ENCODE measurements at places on chromosomes 2 and 18.
A peak's percentile ranks its signal among the peaks of the same experiment; 100 is the strongest.

- DNase-seq = no peak
These were observed 39.2 kb downstream of the MREG start for GRCh38 chr2:215973954-215974699.

DNA sequence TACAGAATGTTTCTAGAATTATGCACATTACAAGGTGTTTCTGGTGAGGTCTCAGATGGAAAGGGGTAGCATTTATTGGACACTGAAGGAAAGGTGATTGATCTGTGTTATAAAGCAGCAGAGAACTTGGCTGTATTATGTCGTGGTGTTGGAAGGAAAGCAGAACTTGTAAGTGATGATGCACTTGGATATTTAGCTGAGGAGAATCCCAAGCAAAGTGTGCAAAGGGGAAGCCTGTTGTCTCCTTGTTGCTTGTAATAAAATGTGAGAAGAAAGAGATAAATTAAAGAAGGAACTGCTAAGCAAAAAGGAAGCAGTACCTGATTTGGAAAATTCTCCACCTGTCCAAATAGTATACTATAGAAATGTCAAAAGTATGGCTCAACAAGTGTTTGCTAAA is 12.2 kb upstream of the SCYGR5 start:
- DNase-seq = no peak

DNA sequence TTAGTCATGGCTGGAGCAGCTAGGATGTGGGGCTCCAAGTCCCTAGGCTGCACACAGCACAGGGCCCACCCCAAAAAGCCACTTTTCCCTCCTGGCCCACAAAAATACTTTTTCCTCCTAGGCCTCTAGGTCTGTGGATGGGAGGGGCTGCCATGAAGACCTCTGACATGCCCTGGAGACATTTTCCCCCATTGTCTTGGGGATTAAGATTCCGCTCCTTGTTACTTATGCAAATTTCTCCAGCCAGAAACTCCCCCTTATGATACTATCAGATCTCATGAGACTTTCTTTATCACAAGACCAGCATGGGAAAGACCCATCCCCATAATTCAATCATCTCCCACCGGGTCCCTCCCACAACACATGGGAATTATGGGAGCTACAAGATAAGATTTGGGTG is 125.9 kb downstream of the ESCO1 start:
- DNase-seq = no peak

GRCh38 chr2:76197428-76197827 is 486.7 kb upstream of the GCFC2 start:
- DNase-seq = no peak

DNA sequence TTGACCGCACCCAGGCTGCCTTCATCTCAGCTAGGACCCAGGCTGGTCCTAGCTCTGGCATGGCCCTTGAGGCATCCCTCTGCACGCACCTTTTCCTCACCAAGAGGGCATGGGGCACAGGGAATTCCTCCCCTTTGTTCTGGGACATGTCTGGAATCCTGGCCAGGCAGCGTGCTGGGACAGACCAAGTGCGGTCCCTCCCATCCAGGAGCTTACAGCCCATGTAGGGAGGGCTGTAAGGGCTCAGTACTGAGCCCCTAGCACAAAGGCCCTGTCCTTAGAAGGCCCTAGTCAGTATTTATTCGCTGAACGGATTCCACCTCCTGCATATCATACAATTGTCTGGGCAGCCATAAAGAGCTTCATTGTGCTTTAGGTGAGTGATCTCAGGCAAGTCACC is 3.0 kb downstream of the TMEM37 start:
- no peak for DNase-seq

GRCh38 chr18:58168993-58169392 is 125.0 kb downstream of the NEDD4L start:
- no peak for DNase-seq

GRCh38 chr2:13522917-13523821 is 806.4 kb downstream of the TRIB2 start:
- no peak for DNase-seq

DNA sequence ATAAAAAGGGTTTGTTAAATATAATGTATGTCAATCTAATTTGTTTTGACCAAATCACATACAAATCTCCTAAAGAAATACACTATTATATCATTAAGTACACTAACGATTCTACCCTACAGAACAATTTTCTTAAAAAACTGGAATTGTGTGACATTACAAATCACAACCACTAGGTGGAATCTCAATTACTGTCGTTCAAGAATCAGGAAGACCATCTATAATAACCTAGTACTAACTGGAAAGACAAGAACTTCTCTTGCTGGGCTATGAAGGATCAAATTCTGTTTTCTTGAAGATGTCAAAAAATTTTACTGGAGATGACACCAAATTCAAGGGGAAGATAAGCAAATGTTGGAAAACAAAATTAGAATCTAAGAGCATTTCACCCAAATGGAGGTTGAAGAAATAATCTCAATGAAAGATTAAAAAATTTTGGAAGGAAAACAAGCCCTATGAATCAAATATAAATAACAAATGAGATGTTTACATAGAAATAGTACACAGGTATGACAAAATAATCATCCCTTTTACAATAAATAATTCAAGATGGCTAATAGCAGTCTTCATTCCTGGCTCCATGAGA is 110.9 kb downstream of the STK39 start:
- no peak for DNase-seq

DNA sequence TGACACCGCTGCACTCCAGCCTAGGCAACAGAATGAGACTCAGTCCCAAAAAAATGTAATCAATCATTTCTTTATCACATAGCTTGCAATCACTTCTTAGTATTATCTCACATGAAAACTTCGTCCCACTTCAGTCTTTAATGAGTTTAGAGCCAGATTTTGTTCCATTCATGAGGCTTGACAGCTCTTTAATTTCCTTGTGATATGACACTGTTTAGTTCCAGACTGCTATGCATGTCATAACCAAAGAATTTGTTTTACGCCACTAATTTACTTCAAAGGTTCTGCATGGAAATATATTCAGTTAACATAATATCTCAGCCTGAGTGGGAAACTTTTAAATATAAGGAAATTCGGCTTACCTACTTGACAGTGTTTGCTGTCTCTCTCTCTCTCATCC is 113.1 kb downstream of the ZNF532 start:
- no peak for DNase-seq

DNA sequence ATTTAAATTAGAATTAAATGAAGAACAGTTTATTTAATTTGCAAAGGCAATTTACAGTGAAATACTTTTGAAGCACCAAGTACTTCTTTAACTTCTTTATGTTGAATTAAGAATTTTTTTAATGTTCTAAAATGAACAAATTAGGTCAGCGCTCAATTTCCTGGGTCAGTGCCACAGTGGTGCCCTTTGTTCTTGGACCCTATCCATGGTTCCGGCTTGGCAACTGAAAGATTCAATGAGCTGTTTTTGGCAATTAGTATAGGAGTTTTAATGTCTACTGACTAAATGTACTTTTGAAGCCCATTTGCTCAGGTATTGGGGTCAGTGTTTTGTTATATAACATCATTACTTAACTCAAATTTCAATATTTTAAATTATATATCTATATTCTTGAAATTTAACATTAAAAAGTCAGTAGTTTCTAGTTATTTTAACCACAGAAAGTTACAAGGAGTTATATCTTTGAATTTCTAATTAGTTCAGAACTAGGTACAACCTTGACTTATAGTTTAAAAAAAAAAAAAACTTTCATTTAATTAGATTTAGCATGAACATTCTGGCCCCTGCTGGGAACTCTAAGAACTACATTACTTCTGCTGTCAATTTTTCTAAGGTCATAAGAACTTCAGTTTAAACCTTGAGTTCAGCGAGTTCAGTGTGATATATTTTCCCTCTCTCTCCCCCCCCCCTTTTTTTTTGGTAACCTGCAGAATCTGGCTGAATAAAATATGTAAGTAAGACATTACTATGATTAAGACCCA is 7.6 kb upstream of the MSTN start:
- no peak for DNase-seq

DNA sequence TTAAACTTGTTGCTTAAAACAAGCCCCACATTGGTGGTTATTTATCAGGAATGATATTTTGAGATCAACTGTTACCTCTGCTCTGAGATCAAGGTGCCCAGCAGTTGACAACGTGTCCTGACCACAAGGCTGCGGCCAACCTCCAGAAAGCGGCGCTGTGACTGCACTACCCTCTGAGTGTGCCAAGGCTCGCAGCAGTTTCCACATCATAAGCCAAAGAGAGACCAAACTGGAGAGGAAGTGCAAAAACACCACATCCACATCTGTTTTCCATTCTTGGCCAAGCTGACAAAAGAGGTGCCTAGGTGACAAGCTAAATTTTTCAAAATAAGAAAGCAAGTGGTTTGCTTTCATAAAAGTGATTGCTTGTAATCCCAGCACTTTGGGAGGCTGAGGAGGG is 410.8 kb upstream of the POU3F3 start:
- DNase-seq = no peak

DNA sequence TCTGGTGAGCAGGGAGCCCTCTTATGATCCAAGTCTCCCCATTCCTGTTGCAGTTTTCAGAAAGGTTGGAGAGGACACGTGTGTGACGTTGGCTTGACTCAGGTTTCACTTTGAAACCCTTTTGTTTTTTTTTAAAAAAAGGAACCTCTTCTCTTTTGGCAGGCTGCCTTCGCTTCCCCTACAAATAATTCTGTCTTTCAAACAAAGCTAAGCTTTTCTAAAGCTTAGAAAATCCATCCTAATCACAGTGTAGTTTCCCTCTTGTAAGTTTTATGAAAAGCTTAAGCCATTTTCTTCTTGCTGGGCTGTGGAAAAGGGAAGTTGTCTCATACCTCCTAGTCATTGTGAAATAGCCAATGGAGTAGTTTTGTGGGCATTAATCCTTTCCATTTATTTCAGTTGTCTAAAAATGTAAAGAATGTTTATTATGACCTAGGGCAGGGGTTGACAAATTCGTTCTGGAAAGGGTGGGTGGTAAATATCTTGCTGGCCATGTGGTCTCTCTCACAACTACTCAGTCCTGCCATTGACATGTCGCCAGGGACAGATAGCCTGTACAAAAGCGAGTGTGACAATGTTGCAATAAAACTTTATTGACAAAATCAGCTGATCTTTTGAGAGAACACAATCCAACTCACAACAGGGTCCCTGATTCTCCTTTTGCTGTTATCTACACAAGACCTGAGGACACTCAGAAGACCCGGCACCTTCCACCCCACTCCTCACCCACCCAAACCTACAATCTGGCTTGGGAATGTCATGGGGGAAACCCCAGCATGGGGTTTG is 878.8 kb downstream of the RNF144A start:
- no peak for DNase-seq

DNA sequence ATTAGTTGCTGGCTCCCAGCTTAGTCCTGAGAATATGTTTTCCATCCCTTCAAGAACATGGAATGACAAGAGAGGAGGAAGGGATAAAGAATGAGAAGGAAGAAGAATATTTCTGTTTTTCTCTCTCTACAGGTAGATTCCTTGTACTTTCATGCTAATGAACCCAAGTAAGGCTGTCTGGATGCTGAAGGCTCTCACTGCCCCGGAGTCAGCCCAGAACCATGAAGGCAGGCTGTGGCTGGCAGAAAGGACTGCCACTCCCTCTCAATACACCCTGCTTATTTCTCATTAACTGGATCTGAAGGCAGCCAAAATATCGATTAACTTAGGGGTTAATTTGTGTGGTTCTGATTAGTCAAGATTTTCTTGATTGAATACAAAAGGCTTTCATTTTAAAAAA is 93.1 kb upstream of the NPAS2 start:
- no peak for DNase-seq

- DNase-seq = no peak
These were observed 71.9 kb upstream of the NFU1 start for GRCh38 chr2:69509011-69509749.

GRCh38 chr2:173448938-173449471 is 94.3 kb downstream of the CDCA7 start:
- DNase-seq = peak; percentile 38

- no peak for DNase-seq
These were observed 89.0 kb downstream of the GREB1L start for GRCh38 chr18:21331065-21331464.

DNA sequence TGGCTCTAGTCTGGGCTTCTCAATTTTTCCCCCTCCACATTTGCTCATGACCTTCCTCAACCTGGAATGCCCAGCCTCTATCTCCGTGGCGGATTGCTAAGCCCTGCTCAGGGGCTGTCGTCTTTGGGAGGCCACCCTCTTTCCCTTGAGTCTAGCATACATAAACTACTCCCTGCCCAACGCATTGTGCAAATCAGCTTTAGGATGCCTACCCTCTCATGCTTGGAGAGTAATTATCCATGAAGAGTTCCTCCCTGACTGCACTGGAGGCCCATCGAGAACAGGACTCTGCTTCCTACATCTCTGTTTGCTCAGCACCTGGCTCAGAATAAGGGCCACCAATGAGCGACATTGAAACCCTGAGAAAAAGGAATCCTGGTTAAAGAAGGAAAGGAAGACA is 53.7 kb upstream of the NPAS2 start:
- DNase-seq = no peak

GRCh38 chr18:53056064-53056463 is 716.1 kb downstream of the DCC start:
- no peak for DNase-seq

- no peak for DNase-seq
These were observed 247.0 kb downstream of the AGAP1 start for GRCh38 chr2:235740821-235741220.

DNA sequence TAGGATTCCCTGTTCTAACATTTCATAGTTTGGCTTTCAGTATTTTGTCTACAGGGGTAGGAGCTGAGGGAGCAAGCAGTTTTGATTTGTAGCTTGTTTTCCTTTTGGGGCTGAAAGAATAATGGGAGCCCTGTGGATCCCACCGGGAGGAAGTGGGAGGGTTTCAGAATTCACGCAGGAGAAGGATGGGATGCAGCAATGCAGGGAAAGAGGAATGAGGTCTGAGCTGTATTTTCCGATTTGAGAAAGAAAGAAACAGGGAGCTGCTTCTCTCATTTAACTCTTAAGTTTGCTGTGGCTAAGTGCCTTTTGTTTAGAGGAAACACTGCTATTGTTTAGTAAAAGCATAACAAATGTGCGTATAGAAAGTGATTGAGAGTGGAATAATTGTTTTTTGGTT is 141.0 kb downstream of the ADCYAP1 start:
- DNase-seq = no peak

DNA sequence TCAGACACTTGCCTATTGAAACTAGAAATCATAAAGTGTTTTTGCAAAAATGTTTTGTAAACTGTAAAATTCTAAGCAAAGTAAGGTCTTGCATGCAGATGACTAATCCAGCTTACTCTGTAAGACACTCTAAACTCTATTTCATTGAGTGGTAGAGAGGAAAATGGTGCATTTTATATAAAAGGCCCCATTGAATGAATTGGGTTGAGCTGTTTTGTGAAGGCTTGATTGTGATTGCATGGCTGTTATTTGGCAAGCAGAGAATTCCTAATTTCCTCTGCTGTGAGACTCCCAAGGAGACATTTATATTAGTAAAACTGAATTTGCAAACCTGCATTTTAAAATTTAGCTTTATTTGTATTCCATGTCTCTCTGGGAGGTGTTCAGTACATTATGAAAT is 234.5 kb downstream of the PARD3B start:
- DNase-seq = no peak

- DNase-seq = no peak
These were observed 552.4 kb upstream of the CDH2 start for GRCh38 chr18:28729321-28729720.
